ENCODE measurements at places on chromosomes 3 and 15. TPM values are rescaled to one million over a fixed set of nuclear protein-coding genes. Genes with fewer than 3 reads are reported as not detected.

SAMD7 gene
- total RNA-seq = not detected

EHHADH gene
- 4.7 TPM for total RNA-seq

IL20RB gene
- 0.56 TPM for total RNA-seq

CCDC39 gene
- not detected for total RNA-seq

CHRNA5 gene
- total RNA-seq = 1.4 TPM

- H3K4me1 ChIP-seq = peaks cover 2% of the 10 kb centered on the region
- H3K36me3 ChIP-seq = peaks cover 39% of the 10 kb centered on the region
- no peak overlapping the region for H3K4me3 ChIP-seq
Observed at GRCh38 chr15:39947401-39948197, 13.7 kb downstream of the EIF2AK4 start.

GRCh38 chr15:58473724-58474123 is 41.9 kb downstream of the LIPC start:
- DNase-seq = peak; percentile 89
- no peaks in the 10 kb centered on the region for H3K36me3 ChIP-seq
- no peaks in the 10 kb centered on the region for H3K27me3 ChIP-seq
- H3K4me3 ChIP-seq = no peak overlapping the region
- H3K27ac ChIP-seq = no peak overlapping the region
- H3K4me1 ChIP-seq = peaks cover 26% of the 10 kb centered on the region

- peaks cover 2% of the 10 kb centered on the region for H3K4me1 ChIP-seq
- peak overlapping the region; percentile 85 for H3K27ac ChIP-seq
- peak overlapping the region; percentile 89 for H3K4me3 ChIP-seq
Observed at GRCh38 chr3:197748597-197749314, 927 bp upstream of the FYTTD1 start.

GRCh38 chr15:70185251-70185711 is 87.6 kb upstream of the TLE3 start:
- H3K36me3 ChIP-seq = no peaks in the 10 kb centered on the region
- H3K27me3 ChIP-seq = peaks cover 58% of the 10 kb centered on the region
- H3K27ac ChIP-seq = no peak overlapping the region
- H3K4me1 ChIP-seq = no peaks in the 10 kb centered on the region
- H3K4me3 ChIP-seq = no peak overlapping the region

DNA sequence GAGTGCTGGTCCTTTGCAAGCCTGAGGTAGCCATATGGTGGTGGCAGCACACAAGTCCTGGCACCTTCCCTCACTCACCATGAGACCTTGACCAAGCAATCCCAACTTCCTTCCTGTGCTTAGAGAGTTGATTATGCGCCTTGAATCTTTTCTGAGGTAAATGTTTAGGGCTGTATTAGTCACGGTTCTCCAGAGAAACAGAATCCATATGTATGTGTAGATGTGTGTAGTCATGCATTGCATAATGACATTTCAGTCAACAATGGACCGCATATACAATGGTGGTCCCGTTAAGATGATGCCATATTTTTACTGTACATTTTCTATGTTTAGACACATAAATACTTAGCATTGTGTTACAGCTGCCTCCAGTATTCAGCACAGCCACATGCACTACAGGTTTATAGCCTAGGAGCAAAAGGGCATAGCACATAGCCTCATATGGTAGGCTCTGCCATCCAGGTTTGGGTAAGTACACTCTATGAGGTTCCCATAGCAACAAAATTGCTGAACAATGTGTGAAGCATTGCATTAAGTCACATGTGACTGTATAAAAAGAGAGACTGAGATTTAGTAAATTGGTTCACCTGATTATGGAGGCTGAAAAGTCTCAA is 20.2 kb upstream of the NUP210 start:
- H3K27me3 ChIP-seq = peaks cover 4% of the 10 kb centered on the region
- H3K4me3 ChIP-seq = no peak overlapping the region
- H3K27ac ChIP-seq = no peak overlapping the region
- DNase-seq = no peak

GRCh38 chr3:100023150-100023549 is 91.2 kb downstream of the FILIP1L start:
- peak; percentile 14 for DNase-seq
- H3K4me3 ChIP-seq = no peak overlapping the region
- H3K27me3 ChIP-seq = no peaks in the 10 kb centered on the region
- no peaks in the 10 kb centered on the region for H3K36me3 ChIP-seq
- H3K4me1 ChIP-seq = peaks cover 11% of the 10 kb centered on the region

DNA sequence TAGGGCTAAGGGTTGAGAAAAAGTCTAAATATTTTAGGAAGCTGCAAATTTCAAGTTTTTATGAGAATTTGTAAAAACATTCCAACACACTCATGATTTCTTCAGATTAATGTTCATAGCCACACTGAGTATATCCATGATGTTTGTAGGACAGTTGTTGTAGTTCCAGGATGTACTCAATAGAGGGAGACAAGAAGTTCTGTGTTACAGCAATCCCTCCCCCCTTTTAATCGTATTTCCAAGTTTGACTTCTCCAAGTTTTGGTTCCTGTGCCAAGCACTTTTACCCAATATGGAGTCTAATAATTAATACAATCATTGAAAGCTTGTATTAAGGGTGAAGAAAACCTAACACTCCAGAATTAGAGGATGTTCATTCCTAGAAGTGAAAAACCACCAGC is 143.4 kb downstream of the FEZF2 start:
- no peaks in the 10 kb centered on the region for H3K4me1 ChIP-seq
- no peak overlapping the region for H3K4me3 ChIP-seq
- H3K36me3 ChIP-seq = no peaks in the 10 kb centered on the region
- no peak overlapping the region for H3K27ac ChIP-seq

All from IMR-90 (cell line).